ENCODE measurements at places on chromosomes 4 and X. TPM values are rescaled to one million over a fixed set of nuclear protein-coding genes. Genes with fewer than 3 reads are reported as not detected.

GRCh38 chrX:111560801-111561200, 49.4 kb downstream of the SERTM2 start:
- H3K4me1 ChIP-seq = no peaks in the 10 kb centered on the region
- no peak for DNase-seq
- H3K4me3 ChIP-seq = no peak overlapping the region
- H3K27me3 ChIP-seq = no peaks in the 10 kb centered on the region
- no peak overlapping the region for H3K27ac ChIP-seq

DNA sequence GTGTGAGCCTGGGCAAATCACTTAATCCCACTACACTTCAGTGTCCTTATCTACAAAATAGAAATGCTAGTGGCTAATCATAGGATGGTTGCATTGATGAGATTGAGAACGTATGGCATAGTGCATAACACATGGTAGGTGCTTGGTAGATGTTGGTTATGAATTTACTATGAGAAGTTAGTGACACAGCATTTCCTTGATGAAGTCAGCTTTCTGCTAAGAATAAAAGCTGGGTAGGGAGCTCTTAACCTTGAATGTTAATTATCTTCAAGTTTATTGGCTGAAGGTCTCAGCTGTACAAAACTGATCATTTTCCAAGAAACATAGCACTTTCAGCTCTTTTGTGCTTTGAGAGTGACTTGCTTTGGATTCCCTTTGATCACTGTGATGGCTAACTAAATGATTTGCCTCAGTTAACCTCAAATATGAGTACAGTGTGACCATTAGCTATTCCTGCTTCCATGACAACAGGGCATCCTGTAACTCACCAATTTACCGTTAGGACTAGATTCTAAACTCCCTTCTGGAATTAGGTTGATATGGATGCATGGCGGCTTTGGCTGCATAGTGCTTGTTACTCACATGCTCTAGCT, 17.8 kb downstream of the PDK3 start:
- H3K36me3 ChIP-seq = no peaks in the 10 kb centered on the region
- H3K27me3 ChIP-seq = no peaks in the 10 kb centered on the region
- no peak overlapping the region for H3K4me3 ChIP-seq
- no peak overlapping the region for H3K27ac ChIP-seq
- DNase-seq = no peak

GRCh38 chr4:183885205-183885720, 19.8 kb upstream of the STOX2 start:
- no peaks in the 10 kb centered on the region for H3K27me3 ChIP-seq
- no peaks in the 10 kb centered on the region for H3K4me1 ChIP-seq
- no peak for DNase-seq
- H3K27ac ChIP-seq = no peak overlapping the region
- no peaks in the 10 kb centered on the region for H3K36me3 ChIP-seq

- H3K4me1 ChIP-seq = no peaks in the 10 kb centered on the region
- H3K4me3 ChIP-seq = no peak overlapping the region
- no peaks in the 10 kb centered on the region for H3K27me3 ChIP-seq
- no peak overlapping the region for H3K27ac ChIP-seq
Observed at GRCh38 chr4:97507587-97508245, 635.6 kb downstream of the STPG2 start.

DNA sequence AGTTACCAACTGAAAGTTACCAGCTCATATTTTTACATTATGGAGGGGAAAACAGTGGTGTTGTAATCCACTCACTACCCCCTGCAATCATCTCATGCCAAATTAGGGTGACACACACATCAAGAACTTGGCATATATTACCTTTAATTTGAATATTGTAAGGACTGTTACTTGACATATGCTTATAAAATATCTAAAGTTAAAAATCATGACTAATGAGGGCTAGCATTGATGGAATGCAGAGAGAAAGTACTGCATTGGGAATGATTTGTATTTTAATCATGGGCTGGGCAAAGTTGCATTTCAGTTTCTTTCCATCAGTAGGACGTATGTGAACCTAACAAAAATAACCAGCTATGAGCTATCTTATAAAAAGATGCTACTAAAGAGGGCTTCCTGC, 517.5 kb upstream of the GRIA3 start:
- H3K27me3 ChIP-seq = no peaks in the 10 kb centered on the region
- H3K4me1 ChIP-seq = no peaks in the 10 kb centered on the region
- no peak for DNase-seq

Gene CTAG1A
- total RNA-seq = not detected

Measured in esophagus squamous epithelium (tissue), 5 donors.